MV-4-11 (cell line): ENCODE measurements at places on chromosomes 11 and 22.

- DNase-seq = no peak
Observed at GRCh38 chr11:119147604-119148333, 1.1 kb upstream of the ABCG4 start.

- DNase-seq = no peak
Observed at GRCh38 chr11:40160418-40160817, 1299.0 kb downstream of the LRRC4C start.

DNA sequence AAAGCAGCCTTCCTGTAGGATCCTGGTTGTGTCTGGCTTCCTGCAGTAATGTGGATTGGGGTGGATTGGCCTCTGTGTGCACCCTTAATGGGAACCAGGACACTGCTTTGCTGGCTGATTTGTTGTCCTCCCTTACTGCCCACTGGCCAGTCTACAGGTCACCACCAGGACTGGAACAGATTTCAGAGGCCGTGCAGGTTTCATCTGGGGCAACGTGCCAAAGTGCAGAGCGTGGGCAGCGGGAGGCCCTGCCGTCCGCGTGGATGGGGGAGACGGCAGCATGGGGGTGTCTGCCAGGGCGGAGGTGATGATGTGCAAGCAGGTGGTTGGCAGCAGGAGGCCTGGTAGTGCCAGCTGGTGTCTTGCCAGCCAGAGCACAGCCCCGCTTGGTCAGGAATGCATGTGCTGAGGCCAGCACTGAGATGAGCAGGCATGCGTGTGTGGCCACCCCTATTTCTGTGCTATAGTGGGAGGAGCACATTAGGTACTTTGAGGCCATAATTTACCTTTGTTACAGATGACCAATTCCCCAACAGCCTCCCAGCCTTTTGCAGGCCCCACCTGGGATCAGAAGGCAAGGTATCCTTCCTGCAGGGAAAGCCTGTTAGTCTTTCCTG, 24.3 kb downstream of the BCR start:
- no peak for DNase-seq

GRCh38 chr11:130611791-130612251, 163.4 kb downstream of the ADAMTS15 start:
- DNase-seq = no peak

GRCh38 chr22:37172266-37173245, 15.5 kb downstream of the C1QTNF6 start:
- no peak for DNase-seq

DNA sequence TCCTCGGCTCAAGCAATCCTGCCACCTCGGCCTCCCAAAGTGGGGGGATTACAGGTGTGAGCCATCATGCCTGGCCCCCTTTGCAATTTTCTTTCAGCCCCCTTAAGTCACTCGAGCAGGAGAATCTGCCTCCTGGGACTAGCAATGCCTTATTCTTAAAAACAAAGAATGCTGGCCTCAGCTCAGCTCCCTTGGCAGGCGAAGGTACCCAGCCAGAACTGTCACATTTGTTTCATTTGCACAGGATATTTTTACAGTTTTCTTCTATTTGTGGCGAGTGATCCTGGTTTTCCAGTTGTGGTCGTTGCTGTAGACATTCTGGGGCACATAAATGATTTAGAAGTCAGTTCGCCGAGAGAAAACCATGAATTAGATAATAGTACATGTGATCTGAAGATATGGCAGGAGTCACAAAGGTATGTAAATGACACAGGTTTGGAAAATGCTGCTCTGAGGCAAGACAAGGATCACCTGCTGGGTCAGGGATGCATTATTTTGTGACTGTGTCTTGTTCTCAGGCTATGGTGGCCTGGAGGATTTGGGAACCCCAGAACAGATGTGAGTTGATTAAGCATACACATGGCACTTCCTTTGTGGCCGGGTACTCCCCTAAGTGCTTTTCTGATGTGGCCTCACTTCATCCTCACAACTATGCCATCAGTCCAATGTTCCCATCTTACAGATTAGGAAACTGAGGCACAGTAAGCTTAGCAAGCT, 51.2 kb upstream of the SLC22A12 start:
- peak; percentile 42 for DNase-seq
